ENCODE measurements at places on chromosomes 7 and 10.

DNA sequence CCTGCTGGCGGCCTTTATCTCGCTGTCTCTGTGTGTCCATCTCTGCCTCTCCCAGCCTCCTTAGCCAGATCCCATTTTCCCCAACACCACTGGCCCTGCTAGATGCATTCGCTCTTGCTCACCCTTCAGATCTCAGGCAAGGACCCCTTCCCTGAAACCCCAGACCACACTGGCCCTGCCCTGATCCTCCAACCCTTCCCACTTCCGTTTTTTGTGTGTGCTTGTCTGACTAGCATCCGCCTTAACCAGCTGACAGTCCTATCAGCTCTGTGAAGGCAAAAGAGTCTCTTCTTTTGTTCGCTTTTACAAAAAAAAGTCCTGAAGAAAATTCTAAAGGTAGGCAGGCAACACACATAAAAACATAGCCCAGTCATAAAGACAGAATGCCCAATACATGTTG is 28.7 kb downstream of the CHST15 start:
- DNase-seq, result no peak

DNA sequence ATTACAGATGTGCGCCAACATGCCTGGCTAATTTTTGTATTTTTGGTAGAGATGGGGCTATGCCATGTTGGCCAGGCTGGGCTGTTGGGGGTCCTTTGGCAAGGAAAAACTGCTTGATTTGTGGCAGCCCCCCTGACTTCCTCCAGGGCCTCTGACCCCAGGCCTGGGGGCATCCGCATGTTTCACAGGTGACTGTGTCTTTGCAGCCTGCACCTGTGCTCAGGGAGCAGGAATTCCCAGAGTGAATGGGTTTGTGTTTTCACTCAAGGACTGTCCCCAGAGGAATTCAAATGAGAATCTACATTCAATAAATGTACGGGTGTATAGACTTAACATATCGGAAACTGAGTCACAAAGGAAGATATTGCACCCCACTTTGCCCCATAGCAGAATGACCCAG is 11.6 kb upstream of the CLIP2 start:
- no peak for DNase-seq

DNA sequence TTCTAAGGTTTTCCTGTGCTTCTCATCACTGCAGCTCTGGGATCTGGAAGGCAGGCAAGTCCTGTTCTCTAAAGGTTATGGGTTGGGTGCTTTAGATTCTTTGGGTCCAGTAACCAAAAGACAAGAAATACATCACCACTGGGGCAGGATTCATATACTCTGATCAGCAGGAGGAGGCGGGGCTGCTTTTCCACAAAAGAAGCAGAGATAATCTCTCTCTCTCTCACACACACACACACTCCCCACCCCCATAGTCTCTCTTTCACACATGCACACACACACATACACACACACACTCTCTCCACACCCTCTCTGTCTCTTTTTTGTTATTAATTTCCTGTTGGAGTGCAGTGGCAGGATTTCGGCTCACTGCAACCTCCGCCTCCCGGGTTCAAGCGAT is 13.0 kb upstream of the ACBD5 start:
- no peak for DNase-seq

GRCh38 chr7:127865466-127865865 is 165.8 kb downstream of the LRRC4 start:
- no peak for DNase-seq

GRCh38 chr10:124542336-124542735 is 80.7 kb downstream of the LHPP start:
- no peak for DNase-seq

DNA sequence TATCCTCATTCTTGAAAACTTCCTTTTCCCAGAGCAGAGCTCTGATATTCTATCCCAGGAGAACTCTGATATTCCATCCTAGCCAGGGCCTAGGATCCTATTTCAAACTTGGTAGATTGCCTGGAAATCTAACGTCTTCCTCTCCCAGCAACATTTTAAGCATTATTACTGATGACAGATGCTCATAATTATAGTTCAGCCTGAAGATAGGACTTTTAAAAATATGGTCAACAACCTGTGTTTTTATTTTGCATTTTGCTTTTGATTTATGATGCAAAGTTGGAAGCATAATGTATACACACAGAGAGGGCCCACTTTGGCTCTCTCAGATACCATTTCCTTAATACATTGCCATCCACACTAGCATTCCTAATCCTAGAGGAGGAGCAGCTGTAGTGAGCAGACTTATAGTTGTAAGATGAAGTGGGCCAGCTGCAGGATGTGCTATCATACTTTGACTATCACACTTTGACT is 457.4 kb upstream of the TPK1 start:
- DNase-seq, result no peak

DNA sequence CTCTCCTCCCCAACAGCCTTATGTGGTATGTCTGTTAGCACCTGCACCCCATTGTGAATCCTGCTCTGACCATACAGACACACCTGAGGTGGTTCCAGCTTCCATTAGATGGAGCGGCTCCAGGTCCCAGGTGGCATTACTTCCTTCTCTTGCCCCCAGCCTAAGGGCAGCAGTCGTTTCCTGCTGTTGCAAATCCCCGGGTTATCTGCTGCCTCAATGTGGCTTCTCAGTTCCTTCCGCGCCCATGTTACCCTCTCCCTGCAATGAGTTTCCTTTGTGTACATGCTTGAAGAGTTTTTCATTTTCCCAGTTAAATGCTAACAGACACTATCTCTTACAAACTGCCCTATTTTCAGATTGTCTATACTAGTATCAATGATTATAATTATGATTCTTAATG is 62.8 kb upstream of the PRKCQ start:
- no peak for DNase-seq

GRCh38 chr7:133571076-133571475 is 318.2 kb downstream of the EXOC4 start:
- no peak for DNase-seq

DNA sequence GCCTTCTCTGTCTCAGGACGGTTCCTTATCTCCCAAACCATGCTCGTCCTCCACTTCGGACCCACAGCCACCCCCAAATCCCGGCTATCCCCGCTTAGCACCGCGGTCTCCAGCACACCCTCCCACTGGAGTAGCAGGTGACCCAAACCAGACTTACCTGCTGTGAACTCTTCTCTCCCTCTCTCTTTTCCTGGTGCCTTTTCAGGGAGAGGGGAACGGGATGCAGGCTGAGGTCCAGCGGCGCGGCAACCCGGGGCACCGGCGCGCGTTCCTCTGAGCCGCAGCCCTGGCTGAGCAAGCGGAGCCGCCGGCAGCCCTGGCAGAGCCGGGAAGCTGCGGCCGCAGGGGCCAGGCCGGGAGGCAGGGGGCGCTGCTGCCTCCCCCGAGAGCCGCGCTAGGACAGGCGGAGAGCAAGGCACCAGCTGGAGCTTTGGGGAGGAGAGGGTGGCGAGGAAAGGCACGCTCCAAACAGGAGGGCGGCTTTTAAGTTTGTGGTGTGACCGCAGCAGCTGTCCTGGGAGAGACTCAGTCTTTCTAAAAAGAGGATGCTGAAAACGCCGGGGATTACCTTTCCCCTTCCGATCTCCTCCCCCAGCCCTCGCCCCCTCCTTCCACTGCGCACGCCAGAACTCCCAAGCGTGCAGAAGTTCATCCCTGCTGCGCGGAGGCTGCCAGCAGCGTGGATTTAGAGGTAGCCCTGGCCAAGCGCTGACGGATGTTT is at the start of gene SEMA3D:
Gene SEMA3D (minus strand): TSS at position 536 of the 721 bp plus-strand sequence. CDS start 65,165 bp downstream, outside the sequence.
- no peak for DNase-seq

GRCh38 chr7:129746857-129747529 is 135.5 kb downstream of the NRF1 start:
- DNase-seq, result no peak

DNA sequence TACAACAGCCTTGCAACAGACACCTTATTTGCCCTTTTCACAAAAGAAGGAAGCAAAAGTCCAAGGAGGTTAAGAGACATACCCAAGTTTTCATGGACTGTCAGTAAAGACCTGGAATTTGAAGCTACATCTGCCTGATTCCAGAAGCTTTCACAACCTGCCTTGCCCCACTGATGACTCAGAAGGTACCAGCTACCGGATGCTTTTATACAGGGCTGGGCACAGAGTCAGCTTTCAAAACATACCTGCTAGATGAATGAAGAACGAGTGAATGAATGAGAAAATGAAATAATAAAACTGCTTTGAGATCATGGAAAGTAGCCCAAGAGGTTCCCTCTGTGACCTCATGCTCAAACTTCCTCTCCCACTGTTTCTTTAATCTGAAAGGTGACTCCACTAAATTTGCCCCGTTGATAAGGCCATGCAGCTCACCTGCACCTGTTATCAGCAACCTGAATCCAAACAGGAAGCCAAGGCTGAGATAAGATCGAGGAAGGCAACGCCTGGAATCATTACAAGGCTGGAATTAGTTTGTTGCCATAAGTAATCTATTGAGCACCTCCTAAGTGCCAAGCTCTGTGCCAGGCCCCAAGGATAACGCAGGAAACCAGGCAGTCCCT is 151.5 kb downstream of the WDR11 start:
- no peak for DNase-seq

DNA sequence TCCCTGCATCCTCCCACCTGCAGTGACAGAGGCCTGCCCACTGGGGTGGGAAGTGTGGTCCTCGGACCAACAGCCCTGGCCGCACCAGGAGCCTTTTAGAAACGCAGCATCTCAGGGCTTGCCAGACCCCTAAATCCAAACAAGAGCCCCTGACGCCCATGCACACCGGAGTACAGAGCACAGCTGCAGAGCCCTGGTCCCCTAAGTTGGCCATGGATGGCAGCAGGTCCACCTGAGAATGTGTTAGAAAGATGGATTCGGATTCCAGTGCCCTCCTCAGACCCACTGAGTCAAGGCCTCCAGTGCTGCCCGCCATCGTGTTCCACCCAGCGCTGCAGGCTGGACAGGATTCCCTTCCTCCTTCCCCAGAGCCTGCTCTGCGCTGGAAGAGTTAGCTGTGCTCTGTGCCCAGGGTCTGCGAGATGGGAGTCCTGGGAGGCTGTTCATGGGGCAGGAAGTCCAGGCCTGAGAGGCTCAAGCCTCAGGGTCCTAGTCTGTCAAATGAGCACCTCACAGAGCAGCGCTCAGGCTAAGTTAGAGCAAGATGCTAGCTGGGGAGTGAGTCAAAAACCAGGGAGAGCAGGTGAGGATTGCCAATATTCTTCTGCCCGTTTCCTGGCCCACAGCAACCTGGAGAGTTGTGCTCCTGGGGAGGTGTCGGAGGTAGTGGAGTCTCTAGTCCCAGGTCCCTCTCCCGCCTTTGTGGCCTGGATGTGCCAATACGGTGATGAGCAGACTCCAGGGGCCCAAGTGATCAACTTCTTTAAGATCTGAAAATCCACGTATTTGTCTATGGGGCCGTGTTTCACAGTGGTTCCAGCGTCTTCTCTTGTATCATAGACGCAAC is 95.9 kb upstream of the GPR26 start:
- DNase-seq, result no peak

DNA sequence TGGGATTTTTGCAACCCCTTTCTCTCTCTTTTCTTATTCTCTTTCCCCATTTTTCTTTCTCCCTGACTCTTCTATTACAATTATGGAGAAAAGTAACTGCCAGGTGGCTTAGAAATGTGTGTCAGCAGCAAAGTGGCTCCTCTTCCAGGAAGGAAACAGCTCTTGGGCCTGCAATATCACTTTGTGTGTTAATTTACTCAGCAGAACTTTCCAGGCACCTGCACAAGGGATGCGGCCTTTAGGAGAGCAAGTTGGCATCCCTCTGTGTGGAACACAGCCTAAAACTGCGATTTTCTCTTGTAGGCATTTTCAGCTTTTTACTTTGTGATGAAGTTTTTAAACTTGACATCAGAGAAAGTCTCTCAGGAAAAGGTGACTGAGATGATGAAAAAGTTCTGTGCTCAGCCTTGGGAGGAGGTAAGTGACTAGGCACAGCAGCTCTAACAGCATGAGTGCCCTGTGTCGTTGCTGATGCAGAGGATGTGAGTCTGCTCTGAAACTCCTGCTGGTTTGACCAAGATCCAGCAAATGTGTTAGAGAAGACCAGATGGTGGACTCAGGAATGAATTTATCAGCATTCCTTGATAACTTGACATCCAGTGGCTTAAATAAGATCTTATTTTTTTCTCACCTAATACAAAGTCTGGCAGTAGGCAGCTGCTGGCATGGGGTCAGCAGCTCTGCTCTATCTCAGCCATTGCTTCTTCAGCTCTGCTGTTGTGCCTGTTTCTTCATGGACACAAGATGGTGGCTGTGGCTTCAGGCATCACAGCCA is 47.4 kb upstream of the CC2D2B start:
- DNase-seq, result no peak

- no peak for DNase-seq
These were observed 3.0 kb downstream of the DLX6 start for GRCh38 chr7:97008275-97008917.

GRCh38 chr7:81884817-81885216 is 115.0 kb upstream of the HGF start:
- no peak for DNase-seq

GRCh38 chr10:106132956-106133355 is 1031.5 kb downstream of the SORCS1 start:
- no peak for DNase-seq

- DNase-seq, result peak; percentile 95
These were observed at the start of gene SDHAF3 for GRCh38 chr7:97117372-97118188. Gene SDHAF3 (plus strand): TSS chr7:97117698. CDS start chr7:97117724, 26 bp downstream.

DNA sequence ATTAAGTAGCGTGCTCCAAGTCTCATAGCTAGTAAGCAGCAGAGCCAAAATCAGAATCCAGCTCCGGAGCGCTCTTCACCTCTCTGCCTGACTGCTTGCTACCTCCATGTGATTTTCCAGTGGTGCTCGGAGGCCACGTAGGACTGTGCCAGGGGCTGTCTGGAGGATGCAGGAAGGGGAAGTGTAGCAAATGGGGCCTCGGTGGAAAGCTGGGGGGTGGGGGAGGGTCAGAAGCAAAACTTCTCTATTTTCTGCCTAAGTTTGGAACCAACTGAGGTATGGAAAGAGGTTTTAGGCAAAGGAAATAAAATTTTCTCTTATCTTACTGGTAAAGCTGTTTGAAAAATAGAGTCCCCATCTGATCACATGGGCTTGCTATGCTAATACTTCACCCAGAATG is 108.7 kb downstream of the TBXAS1 start:
- no peak for DNase-seq

DNA sequence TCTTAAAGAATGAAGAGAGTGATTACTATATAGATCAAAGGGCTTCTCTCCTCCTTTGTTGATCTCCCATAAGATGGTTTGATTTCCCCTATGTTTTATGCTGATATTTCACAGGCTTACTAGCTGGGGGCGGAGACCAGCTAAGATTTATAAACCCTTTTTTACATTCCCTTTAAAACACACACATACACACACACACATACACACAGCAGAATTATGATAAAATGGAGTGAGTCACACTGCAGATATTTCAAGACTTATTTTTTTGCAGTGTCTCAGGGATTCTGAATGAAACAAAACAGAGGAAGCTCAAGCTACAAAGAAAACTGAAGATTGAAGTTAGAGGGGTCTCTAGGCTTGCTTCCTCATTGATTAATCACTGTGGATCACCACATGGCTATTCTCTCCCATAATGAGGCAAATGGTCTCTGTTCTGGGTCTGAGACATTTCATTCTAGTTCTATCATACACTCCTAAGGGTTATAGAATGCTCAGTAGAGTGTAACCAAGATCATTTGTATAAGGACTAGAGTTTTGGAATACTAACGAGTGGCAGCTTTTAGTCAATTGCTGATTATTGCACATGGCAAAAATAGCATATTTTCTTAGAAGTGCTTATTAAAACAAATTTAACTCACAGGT is 18.6 kb downstream of the INA start:
- DNase-seq, result no peak

GRCh38 chr7:25989140-25989705 is 162.8 kb upstream of the NFE2L3 start:
- DNase-seq, result no peak

Measured in activated CD8-positive, alpha-beta memory T cell treated with anti-CD3 and anti-CD28 coated beads for 1 hour (primary cell).